Ureter (tissue), 1 donor: ENCODE measurements at places on chromosomes 2 and 18.

DNA sequence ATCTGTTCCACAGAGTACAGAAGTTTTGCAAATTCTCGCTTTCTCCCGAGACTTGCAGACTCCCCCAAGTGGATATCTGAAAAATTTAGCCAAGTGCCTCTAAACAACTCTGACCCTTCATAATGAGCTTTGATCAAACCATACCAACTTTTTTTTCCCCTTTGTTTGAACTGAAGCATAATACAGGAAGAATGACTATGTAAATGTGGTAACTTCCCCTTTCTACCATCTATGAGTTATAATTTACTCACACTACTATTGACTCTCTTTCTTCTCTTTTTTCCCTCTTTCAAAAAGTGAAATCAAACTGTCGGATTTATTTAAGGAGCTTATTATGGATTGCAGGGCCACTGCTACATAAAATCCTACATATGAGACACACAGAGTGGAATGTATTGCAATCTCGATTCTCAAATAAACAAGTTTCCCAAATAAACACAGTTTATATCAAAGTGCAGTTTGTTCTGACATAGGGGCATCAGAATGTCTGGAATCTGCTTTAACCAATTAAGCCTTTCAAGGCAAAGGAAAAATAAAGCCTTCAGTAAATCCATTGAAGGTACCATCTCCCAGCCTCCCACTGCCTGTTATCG is 1.4 kb upstream of the ZNF804A start:
- no peak for DNase-seq

GRCh38 chr2:99240431-99240830 is 15.0 kb downstream of the LYG2 start:
- no peak for DNase-seq

DNA sequence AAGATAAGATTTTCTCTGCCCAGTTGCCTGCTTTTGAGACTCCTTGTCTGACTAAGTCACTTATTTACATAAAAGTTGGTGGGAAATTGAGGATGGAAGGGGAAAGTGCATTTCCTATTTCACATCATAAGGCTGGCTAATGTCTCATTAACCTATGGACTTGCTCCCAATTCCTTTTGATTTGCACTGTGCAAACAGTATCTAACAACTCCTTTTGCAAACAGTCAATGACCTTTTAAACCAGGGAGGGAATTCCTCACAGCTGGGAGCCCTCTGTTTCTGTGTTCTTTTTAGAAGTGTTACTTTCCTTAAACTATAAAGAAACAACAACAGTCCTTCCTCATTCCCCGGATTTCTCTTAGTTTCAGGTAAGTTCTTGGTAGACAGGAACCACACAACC is 272.8 kb downstream of the RND3 start:
- no peak for DNase-seq

DNA sequence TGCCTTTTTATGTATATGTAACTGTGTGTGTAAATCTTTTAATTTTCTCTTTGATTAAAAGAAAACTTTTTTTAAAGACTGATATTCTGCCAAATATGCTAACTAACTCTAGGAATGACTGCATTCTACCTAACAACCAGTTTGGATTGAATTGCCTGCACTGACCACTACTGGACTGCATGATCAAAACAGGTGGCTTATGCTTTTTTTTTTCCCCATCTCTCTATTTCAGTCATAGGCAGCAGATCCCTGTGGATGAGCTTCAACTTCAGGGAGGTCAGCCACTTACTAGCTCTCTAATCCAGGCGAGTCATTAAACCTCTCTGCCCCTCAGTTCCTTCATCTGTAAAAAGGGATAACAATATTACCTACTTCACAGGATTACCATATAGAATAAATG is 138.6 kb upstream of the SERTAD2 start:
- DNase-seq, result no peak

DNA sequence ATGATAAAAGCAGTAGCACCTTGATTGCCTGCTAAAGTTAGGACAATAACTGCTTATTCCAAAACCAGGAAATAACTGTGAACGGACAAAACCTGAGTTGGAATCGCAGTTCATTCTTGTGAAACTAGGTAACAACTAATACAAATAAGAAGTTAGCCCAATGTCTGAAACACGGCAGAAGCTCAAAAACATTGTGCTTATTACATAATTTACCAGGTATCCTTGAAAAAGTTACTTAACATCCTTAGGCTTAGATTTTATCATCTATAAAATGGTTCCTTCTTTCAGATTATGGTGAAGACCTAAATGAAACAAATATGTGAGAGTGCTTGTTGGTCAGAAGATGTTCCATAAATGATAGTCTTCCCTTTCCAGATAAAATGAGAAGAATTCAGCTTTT is 32.4 kb downstream of the RTN4 start:
- no peak for DNase-seq

- no peak for DNase-seq
Measured at GRCh38 chr18:11989966-11990380, 8.7 kb downstream of the IMPA2 start.

- DNase-seq, result no peak
Measured at GRCh38 chr2:73917696-73918207, 8.9 kb upstream of the DGUOK start.

GRCh38 chr2:73257425-73258125 is 23.5 kb downstream of the CCT7 start:
- DNase-seq, result no peak

DNA sequence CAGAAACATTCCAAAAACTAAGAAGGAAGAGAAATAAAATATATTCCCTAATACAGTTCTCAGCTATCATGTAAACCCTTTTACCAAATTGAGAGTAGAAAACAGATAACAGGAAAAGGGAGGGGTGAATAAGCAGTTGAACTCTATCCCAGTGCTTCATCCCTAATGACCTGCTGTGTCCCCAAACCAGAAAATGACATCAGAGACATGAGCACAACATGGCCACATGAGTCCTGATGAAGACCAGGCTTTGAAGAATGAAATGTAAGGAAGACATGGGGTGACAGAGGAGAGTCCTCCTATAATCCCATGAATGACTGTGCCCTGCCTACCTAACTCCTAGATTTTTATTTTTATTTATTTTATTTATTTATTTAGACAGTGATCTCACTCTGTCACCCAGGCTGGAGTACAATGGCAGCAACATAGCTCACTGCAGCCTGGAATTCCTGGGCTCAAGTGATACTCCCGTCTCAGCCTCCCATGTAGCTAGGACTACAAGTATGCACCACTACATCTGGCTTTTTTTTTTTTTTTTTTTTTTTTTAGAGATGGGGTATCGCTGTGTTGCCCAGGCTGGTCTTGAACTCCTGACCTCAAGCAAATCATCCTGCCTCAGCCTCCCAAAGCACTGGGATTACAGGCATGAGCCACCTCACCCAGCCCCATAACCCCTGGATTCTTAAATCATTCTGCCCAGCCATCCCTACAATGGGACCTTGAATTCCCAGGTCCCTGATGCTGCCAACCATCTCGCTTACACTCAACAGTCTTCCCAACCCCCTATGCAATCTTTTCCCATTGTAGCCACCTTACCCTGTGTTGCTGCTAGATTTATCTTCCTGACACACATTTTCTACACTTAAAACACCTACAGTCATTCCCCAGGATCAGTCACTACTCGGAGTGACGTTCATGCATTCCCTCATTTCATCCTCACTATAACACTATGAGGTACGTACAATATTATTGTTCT is 64.5 kb downstream of the ANKRD44 start:
- no peak for DNase-seq

DNA sequence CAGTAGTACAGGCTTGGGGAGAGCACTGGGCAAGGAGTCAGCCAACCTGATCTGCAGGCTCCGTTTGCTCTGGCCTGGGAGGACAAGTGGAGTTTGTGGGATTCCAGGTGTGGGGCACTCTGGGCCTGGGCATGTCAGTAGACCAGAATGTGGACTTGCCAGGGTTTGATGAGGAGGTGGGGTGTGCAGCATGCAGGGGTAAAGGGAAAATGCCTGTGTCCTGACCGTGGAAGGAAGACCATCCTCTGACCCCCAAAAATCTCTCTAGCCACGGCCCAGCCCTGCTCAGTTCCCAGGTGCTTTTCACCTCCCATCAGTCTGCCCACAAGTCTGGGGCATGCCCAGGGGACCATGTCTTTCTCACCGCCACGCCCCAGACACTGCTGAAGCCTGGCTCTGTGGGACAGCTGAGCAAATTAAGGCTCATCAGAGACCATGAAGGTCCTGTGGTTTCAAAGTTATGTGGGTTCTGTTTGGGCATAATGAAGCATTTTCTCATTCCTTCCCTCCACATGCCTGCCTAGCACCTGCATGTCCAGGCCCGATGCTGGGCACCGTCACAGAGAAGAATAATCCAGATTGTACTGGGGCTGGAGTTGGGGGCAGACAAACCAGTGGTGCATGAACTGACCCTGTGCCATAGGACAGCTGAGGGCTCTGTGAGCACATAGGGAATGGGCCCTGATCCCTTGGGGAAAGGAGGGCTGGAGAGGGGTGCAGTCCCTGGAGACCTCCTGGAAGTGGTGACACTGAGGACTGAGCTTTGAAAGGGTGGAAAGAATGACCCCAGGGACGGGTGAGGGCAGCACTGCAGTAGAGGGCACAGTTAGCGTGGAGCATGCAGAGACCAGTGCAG is 6.5 kb upstream of the KCNF1 start:
- no peak for DNase-seq

GRCh38 chr2:230413479-230413878 is 2.5 kb upstream of the SP100 start:
- no peak for DNase-seq

- DNase-seq, result no peak
Measured at GRCh38 chr2:171811245-171811628, 82.8 kb downstream of the SLC25A12 start.

DNA sequence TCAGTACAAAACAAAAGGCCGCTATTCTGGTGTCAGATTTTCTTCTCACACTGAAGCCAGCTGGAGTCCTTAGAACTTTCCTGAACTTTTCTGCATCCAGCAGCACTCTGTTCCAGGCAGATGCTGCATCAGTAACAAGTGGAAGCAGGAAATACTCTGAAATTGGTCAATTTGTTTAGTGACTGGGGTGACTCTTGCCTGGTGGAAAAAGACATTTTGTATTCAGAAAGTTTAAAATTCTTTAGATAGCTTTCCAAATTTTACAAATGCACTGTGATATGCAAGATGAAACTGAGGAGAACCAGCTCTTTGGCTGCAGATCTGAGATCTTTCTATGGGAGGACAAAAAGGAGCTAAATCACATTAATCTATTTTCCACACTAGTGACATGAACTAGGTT is 385.7 kb downstream of the NRXN1 start:
- no peak for DNase-seq

GRCh38 chr2:232325324-232326273 is 53.0 kb upstream of the ALPP start:
- no peak for DNase-seq

DNA sequence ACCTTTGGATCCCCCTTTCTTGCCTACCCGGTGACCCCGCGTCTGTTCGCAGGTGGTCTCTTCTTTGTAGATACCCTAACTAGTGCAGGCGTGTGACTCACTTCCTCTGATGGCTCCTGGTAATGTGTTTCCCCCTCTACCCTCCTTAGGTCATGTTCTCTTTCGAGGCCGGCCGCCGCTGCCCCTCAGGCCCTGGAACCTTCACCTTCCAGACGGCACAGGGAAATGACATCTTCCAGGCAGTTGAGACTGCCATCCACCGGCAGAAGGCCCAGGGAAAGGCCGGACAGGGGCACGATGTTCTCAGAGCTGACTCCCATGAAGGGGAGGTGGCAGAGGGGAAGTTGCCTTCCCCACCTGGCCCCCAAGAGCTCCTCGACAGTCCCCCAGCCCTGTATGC is 1.6 kb downstream of the DOK1 start:
- no peak for DNase-seq

DNA sequence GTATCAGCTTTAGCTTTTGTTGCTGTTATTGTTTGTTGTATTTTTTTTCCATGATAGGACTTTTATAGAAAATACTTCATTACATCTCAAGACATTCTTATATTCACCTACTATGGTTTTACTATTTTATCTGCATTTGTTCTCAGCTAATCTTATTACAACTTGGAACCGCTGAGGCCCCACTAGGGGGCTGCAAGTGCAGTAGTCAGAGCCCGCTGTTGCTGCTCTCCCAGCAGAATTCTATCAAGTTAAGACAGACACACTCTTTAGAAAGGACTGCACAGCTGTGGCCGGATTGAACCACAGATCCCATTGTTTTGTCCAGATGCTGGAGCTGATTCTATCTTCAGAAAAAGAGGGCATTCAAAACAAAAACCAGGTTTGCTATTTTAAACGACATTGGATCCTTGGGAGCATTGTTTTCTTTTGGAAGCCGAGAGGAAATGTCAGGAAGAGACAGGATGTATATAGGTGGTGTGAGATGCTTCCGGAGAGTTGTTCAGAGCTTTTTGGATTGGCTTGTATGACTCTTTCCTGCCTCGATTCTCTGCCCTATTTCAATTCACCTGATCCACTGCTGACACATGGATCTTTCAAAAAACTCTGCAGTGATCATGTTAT is 105.7 kb upstream of the GAREM1 start:
- no peak for DNase-seq

DNA sequence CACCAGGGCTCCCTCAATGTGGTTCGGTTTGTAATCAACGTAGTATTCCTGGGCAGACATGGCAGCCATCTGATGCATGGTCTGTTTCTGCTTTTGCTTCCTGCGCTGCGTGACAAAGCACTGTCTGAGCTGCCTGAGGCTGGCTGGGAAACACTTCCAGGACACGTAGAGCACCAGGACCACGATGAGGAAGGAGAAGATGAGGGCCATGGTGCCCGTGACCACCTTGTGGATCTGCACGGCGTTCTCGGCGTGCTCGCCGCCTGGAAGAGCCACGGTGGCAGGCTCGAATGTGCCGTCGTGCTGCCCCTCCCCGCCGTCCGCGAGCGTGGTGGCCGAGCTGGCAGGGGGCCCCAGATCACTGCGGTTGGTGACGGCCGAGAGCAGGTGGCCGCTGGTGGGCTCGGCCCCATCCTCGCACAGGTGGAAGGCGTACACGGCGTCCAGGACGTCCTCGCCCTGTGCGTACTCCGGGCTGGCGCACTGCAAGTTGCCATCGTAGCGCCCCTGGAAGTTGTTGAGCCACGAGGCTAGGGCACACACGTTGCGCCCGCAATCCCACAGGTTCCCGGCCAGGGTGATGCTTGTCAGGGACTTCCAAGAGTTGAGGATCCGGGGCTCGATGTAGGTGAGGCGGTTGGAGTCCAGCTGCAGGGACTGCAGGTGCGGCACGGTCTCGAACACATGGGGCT is 2.1 kb downstream of the LRRTM1 start:
- no peak for DNase-seq

GRCh38 chr18:48455555-48456478 is 46.6 kb upstream of the ZBTB7C start:
- DNase-seq, result no peak

DNA sequence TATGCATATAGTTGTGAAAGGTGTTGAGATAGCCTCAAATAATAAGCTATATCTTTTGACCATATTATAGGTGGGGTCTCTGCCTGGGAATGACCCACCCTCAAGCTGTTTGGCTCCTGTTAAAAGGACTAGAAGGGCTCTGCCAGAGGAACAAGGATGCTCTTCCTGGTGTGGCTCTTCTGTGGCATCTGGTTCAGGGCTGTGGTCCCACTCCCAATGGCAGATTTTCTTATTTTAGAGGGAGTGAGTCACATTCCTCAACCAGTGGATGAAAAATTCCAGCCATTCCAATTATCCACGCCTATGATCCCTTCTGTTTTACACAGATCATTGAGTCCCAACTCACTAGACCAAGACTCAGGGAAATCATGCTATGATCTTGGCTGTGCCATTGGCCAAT is 119.9 kb downstream of the PARD3B start:
- no peak for DNase-seq

GRCh38 chr2:120140866-120141265 is 82.3 kb downstream of the TMEM185B start:
- no peak for DNase-seq
